ENCODE measurements at places on chromosomes 7 and 10.

GRCh38 chr7:116574025-116574822, 49.4 kb downstream of the CAV1 start:
- H3K27me3 ChIP-seq: no peaks in the 10 kb centered on the region
- no peak for DNase-seq
- no peaks in the 10 kb centered on the region for H3K36me3 ChIP-seq
- H3K4me3 ChIP-seq: no peak overlapping the region

- H3K4me1 ChIP-seq: no peaks in the 10 kb centered on the region
- H3K4me3 ChIP-seq: no peak overlapping the region
- H3K36me3 ChIP-seq: no peaks in the 10 kb centered on the region
- DNase-seq: no peak
Measured at GRCh38 chr10:1608408-1608807, 128.9 kb downstream of the ADARB2 start.

GRCh38 chr10:62631241-62631640, 173.3 kb upstream of the ADO start:
- no peak overlapping the region for H3K4me3 ChIP-seq
- no peaks in the 10 kb centered on the region for H3K4me1 ChIP-seq
- no peaks in the 10 kb centered on the region for H3K27me3 ChIP-seq

- no peak overlapping the region for H3K4me3 ChIP-seq
- H3K27ac ChIP-seq: no peak overlapping the region
- H3K4me1 ChIP-seq: no peaks in the 10 kb centered on the region
Measured at GRCh38 chr7:95454438-95455045, 19.7 kb upstream of the PON2 start.

GRCh38 chr10:15515202-15515601, 144.1 kb upstream of the FAM171A1 start:
- H3K27me3 ChIP-seq: no peaks in the 10 kb centered on the region
- peak; percentile 27 for DNase-seq
- H3K36me3 ChIP-seq: no peaks in the 10 kb centered on the region
- H3K27ac ChIP-seq: no peak overlapping the region
- H3K4me1 ChIP-seq: no peaks in the 10 kb centered on the region
- H3K4me3 ChIP-seq: no peak overlapping the region

DNA sequence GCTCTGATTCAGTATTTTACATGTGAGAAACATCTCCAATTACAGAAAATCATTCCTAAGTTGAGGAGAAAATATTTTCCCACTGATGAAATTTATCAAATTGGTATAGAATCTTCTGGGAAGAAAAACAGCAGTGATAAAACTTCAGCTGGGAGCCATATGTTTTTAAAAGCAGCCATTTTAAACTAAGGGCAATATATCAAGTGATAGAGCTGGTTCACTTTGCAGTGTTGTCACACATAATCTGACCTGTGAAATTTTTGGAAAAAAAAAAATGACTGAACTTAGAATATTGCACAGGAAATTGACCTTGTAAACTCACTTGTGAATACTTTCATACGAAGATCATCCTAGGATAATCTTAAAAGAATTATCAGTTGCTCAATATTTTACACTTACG, 10.5 kb upstream of the EZH2 start:
- DNase-seq: no peak
- H3K27ac ChIP-seq: no peak overlapping the region
- no peak overlapping the region for H3K4me3 ChIP-seq
- no peaks in the 10 kb centered on the region for H3K4me1 ChIP-seq

GRCh38 chr7:144074374-144074773, 4.8 kb downstream of the OR2A25 start:
- DNase-seq: no peak
- H3K36me3 ChIP-seq: no peaks in the 10 kb centered on the region
- no peaks in the 10 kb centered on the region for H3K4me1 ChIP-seq
- H3K27me3 ChIP-seq: no peaks in the 10 kb centered on the region
- H3K27ac ChIP-seq: no peak overlapping the region

- no peaks in the 10 kb centered on the region for H3K36me3 ChIP-seq
- no peaks in the 10 kb centered on the region for H3K27me3 ChIP-seq
- H3K4me1 ChIP-seq: no peaks in the 10 kb centered on the region
Measured at GRCh38 chr10:53222806-53223205, 450.2 kb upstream of the MBL2 start.

DNA sequence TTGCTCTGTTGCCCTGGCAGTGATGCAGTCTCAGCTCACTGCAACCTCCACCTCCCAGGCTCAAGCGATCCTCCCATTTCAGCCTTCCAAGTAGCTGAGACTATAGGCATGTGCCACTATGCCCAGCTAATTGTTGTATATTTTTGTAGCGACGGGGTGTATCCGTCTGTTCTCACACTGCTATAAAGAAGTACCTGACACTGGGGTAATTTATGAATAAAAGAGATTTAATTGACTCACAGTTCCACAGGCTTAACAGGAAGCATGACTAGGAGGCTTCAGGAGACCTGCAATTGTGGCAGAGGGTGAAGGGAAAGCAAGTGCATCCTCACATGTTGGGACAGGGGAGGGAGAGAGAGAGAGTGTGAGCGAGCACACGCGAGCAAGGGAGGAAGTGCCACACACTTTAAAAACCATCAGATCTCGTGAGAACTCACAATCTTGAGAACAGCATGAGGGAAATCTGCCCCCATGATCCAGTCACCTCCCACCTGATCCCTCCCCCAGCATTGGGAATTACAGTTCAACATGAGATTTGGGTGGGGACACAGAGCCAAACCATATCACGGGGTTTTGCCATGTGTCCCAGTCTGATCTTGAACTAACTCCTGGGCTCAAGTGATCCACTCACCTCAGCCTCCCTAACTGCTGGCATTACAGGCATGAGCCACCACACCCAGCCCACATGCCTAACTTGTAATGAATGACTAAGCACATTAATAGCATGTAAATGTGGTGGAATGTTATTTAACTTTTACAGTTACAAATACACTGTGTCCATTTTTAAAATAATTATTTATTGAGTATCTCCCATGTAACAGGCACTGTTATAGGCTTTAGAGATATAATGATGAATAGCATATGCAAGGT, 65.5 kb downstream of the RALA start:
- peaks cover 3% of the 10 kb centered on the region for H3K36me3 ChIP-seq
- no peak overlapping the region for H3K27ac ChIP-seq
- peaks cover 4% of the 10 kb centered on the region for H3K4me1 ChIP-seq
- DNase-seq: no peak

- no peaks in the 10 kb centered on the region for H3K27me3 ChIP-seq
- H3K4me3 ChIP-seq: no peak overlapping the region
- H3K36me3 ChIP-seq: no peaks in the 10 kb centered on the region
- DNase-seq: peak; percentile 85
Measured at GRCh38 chr7:98354511-98355249, 46.2 kb downstream of the BAIAP2L1 start.

GRCh38 chr7:49666764-49667163, 106.7 kb upstream of the VWC2 start:
- H3K4me1 ChIP-seq: no peaks in the 10 kb centered on the region
- H3K36me3 ChIP-seq: no peaks in the 10 kb centered on the region
- no peak overlapping the region for H3K27ac ChIP-seq
- no peak for DNase-seq
- H3K27me3 ChIP-seq: no peaks in the 10 kb centered on the region
- no peak overlapping the region for H3K4me3 ChIP-seq

GRCh38 chr10:19843487-19843886, 27.3 kb downstream of the PLXDC2 start:
- H3K4me3 ChIP-seq: no peak overlapping the region
- H3K4me1 ChIP-seq: no peaks in the 10 kb centered on the region
- DNase-seq: no peak
- no peaks in the 10 kb centered on the region for H3K36me3 ChIP-seq

- H3K4me3 ChIP-seq: no peak overlapping the region
- no peaks in the 10 kb centered on the region for H3K36me3 ChIP-seq
- H3K4me1 ChIP-seq: no peaks in the 10 kb centered on the region
- H3K27me3 ChIP-seq: no peaks in the 10 kb centered on the region
- no peak overlapping the region for H3K27ac ChIP-seq
Measured at GRCh38 chr10:34249634-34250033, 565.5 kb downstream of the PARD3 start.

- no peaks in the 10 kb centered on the region for H3K36me3 ChIP-seq
- DNase-seq: no peak
- H3K4me1 ChIP-seq: no peaks in the 10 kb centered on the region
- no peak overlapping the region for H3K4me3 ChIP-seq
- H3K27ac ChIP-seq: no peak overlapping the region
Measured at GRCh38 chr10:17046989-17047388, 82.6 kb downstream of the CUBN start.

DNA sequence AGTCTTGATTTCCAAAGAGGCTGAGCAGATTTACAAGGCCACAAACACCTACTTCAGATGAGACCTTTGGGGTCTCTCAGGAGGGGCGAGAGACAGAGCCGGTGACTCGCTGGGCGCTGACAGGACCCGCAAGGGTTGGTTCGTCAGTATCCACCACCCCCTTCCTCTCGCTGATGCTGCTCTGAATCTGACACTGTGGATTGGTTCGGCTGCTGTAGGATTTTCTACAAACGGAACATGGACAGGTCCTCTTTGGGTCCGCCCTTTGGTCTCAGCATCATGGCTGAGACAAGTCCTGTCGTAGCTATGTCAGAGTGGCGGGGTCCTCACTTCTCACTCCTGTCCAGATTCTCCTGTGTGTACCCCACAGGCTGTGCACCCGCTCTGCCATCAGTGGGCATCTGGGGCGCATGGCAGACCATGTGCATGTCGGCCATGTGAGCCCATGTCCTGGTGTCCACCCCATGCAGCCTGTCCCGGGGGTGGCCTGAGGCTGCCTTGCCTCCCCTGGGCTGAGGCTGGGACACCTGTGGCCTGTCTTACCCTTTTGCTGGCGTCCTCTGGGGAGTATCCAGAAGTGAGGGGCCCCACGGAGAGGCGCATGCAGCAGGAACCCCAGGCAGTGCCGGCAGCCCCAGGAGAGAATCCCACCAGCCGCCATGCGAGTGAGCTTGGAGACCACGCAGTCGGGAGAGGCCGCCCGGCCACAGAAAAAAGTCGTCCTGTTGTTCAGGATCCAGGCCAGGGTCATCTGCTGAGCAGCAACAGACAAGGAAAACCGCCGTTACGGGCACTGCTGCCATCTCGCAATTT, 21.6 kb upstream of the FAM20C start:
- no peaks in the 10 kb centered on the region for H3K27me3 ChIP-seq
- H3K4me1 ChIP-seq: no peaks in the 10 kb centered on the region
- H3K27ac ChIP-seq: no peak overlapping the region
- H3K36me3 ChIP-seq: no peaks in the 10 kb centered on the region

GRCh38 chr7:113664867-113665266, 253.9 kb downstream of the PPP1R3A start:
- no peak overlapping the region for H3K4me3 ChIP-seq
- H3K27ac ChIP-seq: no peak overlapping the region
- H3K4me1 ChIP-seq: no peaks in the 10 kb centered on the region
- DNase-seq: no peak
- no peaks in the 10 kb centered on the region for H3K27me3 ChIP-seq

- H3K4me3 ChIP-seq: no peak overlapping the region
- H3K36me3 ChIP-seq: no peaks in the 10 kb centered on the region
- H3K27ac ChIP-seq: no peak overlapping the region
- DNase-seq: no peak
- H3K27me3 ChIP-seq: no peaks in the 10 kb centered on the region
- no peaks in the 10 kb centered on the region for H3K4me1 ChIP-seq
Measured at GRCh38 chr10:53601260-53601875, 828.8 kb upstream of the MBL2 start.

DNA sequence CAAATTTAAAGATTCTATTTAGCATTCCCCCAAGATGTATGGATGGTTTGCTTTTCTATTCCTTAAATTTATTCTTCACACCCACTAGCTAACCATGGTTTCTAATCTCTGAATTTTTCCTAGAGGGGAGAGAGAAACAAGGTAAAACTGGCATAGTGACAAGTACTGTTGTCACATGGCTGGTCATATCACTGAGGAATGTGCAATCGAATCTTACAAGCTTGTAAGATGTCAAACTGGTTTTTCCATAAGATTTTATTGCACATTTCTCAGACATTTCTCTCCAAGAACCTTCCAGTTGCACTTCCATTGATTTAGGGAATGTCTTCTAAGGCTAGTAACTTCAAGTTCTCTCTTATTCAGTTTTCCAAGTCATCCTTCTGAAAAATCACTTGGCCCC, 89.8 kb downstream of the MBL2 start:
- no peak overlapping the region for H3K4me3 ChIP-seq
- H3K27ac ChIP-seq: no peak overlapping the region
- DNase-seq: peak; percentile 31
- H3K36me3 ChIP-seq: no peaks in the 10 kb centered on the region
- no peaks in the 10 kb centered on the region for H3K4me1 ChIP-seq
- H3K27me3 ChIP-seq: no peaks in the 10 kb centered on the region

DNA sequence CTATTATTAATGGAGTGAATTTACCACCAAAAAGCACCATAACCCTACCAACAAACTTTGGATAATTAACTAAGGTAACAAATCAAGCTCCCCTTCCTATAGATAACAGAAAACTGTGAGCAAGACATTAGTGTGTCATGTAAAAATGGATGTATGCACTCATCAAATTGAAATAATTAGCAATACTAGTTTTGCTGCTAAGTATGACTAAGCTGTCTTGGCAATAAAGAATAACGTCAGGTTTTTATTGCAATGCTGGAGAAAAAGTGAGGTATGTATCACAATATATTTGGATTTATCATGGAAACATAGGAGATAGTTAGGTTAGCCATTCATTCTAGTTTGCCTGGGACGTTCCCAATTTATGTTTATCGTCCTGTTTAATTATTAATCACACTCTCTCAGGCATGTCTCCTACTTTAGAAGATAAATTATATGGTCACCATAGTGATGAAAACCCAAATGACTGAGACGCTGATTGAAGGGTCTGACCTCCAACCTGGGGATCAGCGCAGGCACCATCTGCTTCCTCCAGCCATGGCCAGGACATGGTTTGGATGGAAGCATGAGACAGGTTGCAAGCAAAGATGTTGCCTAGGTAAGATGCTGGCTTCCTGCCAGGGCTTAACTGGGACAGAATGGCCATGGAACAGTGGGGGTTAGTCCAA, 125.6 kb downstream of the FANK1 start:
- no peaks in the 10 kb centered on the region for H3K36me3 ChIP-seq
- no peak for DNase-seq
- H3K27me3 ChIP-seq: no peaks in the 10 kb centered on the region
- no peaks in the 10 kb centered on the region for H3K4me1 ChIP-seq

DNA sequence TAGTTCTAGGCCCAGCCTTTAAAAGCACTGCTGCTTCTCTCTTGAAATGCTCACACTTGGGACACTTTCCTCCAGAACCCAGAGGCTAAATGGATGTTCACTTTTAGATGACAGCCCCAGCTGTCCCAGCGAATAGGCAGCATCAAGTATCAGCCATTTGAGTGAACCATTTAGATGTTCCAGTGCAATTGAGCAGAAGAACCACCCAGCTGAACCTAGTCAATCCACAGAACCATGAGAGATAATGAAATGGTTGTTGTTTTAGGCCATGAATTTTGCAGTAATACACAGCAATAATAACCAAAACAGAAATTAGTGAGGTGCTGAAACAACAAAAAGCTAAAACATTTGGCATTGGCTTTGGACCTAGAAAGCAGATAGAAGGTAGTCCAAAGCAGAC, 273.9 kb downstream of the ETV1 start:
- no peaks in the 10 kb centered on the region for H3K4me1 ChIP-seq
- H3K36me3 ChIP-seq: no peaks in the 10 kb centered on the region
- H3K27ac ChIP-seq: no peak overlapping the region
- H3K27me3 ChIP-seq: no peaks in the 10 kb centered on the region
- no peak for DNase-seq
- no peak overlapping the region for H3K4me3 ChIP-seq

- H3K27ac ChIP-seq: no peak within 1 kb of the TSS
- H3K36me3 ChIP-seq: no peaks in the 10 kb centered on the region
- H3K4me1 ChIP-seq: peaks cover 4% of the 10 kb centered on the region
- peak within 1 kb of the TSS; percentile 31 for H3K4me3 ChIP-seq
- H3K27me3 ChIP-seq: peaks cover 16% of the 10 kb centered on the region
Measured at GRCh38 chr10:133276435-133277201, at the start of gene ADAM8. Gene ADAM8 (minus strand): TSS chr10:133276868. CDS start chr10:133276817, 51 bp downstream.

Data from colonic mucosa (tissue), 4 donors.